NCI-H1092 (cell line): ENCODE measurements at places on chromosomes 16 and 17.

DNA sequence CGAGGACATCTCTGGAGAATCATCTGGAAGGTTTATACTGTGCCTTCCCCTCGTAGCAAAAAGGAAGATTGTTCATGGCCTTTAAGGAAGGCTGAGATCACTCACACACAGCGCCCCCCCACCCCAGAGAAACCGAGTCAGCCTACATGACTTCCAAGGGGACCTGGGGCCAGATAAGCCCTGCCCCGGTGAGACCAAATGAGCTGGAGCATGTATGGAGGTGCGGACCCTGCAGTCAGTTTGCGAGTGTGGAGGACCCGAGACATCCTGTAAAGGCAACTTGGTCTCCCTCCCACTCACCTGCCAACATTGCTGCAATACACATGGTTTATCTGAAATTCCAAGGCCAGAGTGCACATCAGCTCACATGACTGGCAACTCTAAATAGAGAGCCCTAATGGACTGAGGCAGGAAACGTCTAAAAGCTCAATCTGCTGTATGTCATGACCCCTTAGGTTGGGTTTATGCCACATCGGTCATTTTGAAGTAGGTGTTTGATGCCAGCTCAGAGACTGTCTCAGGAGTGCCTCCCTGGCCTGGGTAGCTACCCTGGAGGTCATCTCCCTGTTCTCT lies 233.6 kb downstream of the CPPED1 start:
- no peak for DNase-seq

DNA sequence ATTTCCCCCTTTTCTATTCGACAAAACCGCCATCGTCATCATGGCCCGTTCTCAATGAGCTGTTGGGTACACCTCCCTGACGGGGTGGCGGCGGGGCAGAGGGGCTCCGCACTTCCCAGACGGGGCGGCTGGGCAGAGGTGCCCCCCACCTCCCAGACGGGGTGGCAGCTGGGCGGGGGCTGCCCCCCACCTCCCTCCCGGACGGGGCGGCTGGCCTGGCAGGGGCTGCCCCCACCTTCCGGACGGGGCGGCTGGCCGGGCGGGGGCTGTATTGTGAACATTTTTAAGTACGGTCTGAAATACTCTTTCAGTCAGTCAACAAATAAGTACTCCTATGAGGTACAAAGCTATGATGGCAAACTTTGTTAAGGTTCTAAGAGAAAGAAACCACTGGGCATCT lies 222.8 kb downstream of the CNTNAP4 start:
- DNase-seq: no peak

DNA sequence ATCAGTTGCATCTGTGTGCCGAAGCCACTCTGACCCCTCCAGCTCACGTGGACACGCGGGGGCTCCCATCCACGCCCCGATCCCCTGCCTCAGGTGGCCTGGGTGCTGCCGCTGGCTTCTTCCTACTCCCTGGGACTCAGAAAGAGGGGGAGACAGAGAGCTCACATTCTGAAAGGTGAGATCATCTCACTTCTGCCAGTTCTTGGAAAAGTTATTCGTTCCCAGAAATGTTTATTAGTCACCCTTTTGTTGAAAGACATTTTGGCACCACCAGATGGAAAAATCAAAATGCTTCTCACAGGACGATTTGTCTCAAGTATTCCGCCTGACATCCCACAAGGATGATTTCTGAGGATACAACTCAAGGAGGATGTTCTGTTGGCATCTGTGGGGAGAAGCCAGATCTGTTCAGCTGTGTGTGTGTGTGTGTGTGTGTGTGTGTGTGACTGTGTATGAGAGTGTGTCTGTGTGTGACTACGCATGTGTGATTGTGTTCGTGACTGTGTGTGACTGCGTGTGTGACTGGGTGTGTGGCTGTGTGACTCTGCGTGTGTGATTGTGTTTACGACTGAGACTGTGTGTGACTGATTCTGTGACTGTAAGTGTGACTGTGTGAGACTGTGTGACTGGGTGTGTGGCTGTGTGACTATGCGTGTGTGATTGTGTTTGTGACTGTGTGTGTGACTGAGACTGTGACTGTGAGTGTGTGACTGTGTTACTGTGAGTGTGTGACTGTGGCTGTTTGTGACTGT lies 207.3 kb downstream of the NTN1 start:
- no peak for DNase-seq

DNA sequence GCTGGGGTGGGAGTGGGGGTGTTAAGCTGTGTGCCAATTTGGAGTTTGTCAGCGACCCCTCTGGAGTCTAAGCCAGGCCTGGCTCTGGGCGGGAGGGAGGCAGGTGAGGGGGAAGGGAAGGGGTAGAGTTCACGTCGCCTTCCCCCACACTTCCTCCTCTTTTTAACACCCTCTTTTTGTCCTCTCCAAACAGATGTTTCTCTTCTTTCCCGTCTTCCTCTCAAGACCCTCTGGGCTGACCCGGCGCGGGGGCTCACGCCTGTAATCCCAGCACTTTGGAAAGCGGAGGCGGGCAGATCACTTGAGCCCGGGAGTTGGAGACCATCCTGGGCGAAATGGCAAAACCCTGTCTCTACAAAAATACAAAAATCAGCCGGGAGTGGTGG lies 3.3 kb downstream of the HOXB1 start:
- DNase-seq: no peak

DNA sequence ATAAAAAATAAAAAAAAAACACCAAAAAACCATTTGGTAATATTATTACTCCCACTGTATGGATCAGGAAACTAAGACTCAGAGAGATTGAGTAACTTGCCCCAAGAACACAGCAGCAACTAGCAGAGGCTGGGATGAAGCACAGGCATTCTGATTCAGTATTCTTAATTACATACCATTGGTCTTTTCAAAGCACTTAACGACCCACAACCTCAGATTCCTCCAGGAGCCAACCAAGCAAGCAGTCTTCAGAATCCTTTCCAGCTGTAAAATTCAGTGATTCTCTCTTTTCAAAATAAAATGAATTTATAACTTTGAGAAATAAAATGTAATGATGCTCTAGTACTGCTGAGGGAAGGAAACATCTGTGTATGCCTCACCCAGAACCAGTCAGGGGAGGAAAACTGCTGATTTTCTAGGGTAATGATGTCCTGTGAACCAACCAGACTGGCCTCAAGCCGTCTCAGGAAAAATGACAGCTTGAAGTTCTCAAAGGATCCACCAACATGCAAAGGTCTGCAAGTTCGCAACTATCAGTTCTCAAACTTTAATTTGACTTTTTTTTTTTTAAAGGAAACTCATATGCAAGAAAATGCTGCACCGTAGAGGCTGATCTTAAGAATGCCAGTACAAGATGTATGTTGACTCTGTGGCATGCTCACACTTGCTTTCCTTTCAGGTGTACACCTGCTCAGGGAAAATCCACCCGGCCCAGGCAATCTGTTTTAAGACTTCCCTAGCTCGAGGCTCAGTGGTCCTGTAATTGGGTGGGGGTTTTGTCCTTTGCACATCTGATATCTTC lies 9.0 kb downstream of the CUEDC1 start:
- no peak for DNase-seq

GRCh38 chr17:69651921-69652320 lies 237.4 kb downstream of the MAP2K6 start:
- no peak for DNase-seq

DNA sequence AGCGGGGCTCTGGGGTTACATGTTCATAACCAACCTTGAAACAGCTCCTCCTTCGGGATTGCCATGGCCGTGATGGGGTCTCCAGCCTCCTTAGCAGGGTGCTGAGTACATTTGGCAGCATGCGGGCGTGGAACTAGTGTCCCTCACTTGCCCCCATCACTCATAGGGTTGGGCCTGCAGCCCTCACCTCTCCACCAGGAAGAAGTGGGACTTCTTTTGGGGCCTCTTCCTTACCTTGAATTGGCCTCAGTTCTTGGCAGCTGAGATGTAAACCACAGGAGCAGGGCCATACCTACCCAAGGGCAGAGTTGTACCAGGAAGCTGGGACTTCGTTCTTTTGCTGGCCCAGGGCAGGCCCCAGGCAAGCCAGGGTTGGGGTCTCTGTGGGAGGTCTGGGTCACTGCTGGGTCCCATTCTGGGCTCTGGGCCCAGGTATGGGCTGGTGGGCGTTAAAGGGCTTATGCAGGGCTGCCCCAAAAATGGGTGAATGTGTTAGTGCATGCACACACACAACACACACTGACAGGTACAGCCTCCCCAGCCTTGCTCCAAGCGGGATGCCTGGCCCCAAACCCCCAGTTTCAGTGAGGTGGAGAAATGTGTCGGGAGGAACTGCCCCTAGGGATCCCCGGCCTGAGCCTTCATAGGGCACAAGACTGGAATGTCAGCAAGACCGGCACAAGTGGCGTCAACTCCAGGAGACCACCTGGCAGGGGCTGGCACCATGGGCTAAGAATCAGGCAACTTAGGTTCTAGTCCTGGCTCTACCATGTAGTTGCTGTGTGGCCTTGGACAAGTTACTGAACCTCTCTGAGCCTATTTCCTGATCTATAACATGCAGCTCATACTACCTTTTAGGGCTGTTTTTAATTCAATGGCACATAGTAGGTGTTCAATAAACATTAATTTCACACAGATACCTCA lies 3.9 kb upstream of the KRT15 start:
- no peak for DNase-seq

GRCh38 chr17:44071772-44072171 lies 1.2 kb downstream of the G6PC3 start:
- DNase-seq: no peak

DNA sequence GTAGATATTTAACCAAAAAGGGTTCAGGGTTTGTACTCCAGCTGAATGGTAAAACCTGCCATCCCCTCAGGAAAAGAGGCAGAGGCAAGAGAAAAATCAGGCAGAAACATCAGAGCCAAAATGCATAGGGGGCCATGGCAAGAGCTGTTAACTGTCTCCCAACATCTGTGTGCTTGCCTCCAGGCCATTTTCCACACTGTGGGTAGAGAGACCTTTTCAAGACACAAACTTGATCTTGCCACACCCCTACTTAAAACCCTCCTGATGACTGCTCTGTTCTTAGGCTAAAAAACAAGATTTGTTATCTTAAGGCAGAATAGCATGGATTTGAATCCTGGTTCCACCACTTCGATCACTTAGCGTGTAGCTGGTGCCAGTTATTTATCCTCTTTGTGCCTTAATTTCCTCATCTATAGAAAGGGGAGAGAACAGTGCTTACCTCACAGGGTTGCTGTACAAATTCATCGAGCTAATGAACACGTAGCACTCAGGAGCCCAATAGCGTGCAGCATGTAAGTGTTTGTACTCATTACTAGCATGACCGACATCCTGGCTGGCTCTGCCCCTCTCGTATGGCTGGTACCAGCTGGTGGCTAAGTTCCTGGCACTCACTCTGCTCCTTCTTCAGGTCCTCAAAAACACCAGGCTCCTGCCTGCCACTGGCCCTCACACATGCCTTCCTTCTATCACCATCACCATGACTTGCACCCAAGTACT lies 25.8 kb downstream of the STAT3 start:
- peak; percentile 5 for DNase-seq

DNA sequence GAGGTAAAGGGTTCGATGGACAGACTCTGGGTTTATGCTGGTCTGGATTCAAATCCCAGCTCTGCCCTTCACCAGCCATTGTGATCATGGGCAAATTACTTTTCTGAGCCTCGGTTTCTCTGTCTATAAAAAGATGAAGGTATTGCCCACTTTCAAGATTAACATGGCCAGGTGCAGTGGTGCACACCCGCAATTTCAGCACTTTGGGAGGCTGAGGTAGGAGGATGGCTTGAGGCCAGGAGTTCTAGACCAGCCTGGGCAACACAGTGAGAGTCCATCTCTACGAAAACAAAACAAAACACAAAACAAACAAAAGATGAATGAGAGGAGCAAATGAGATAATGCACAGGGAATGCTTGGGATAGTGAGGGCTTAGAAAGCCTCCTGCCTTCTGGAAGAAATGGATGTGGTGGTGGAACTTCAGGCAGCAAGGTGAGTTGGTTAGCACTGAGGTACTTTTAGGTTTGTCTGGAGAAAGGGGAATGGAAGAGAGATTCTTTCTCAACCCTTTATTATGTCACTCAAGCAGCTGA lies 8.5 kb downstream of the ADGRG3 start:
- DNase-seq: no peak
